ENCODE measurements at places on chromosomes 5 and 9.
A peak's percentile ranks its signal among the peaks of the same experiment; 100 is the strongest.

DNA sequence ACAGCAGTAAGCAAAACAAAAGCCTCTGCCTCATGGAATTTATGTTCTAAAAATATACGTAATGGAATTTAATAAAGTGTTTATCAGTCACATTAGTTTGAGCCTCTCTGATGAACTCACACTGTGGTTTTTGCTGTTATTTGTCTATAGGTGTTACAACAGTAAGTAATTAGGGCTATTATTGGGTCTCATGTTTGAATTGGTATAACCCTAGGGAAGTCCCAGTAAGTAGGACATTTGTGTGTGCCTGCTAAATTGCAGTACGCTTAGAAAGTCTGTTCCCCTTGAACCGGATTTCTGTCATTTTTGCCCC, 197.6 kb downstream of the NR3C1 start:
- no peak for DNase-seq

DNA sequence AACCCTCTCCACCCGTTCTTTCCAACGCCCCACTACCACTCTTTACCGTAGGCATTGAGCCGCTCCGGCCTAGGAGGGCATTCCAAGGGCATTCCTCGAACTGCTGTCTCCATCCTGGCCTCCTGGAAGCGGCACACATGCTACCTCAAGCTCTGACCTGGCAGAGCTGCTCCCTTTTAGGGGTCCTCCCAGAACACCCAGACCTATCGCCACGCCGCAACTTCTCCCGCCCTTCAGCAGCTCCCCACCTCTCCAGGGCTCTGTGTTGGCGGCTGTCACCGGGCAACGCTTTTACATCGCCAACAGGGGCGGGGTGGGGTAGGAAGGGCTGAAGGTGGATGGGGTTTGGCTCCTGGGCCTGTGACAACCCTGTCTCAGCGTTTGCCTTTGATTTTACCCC, 4.6 kb upstream of the MYORG start:
- no peak for DNase-seq

DNA sequence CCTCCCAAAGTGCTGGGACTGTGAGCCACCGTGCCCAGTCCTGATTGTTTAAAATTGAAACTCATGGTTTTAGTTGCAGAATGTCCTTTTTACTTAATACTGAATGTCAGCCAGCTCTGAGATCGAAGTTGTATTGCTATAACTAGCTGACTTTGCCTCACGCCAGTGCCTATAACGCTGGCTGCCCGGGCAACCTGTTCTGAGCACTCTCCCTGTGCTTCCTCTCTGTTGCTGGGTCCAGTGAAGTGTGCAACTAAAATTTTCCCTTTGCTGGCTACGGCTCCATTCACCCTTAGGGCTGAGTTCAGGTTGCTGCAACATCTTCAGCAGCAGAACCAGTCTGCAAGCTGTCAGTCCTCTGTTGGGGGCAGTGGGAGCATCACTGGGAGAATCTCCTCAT, 65.9 kb downstream of the GLDC start:
- no peak for DNase-seq

- DNase-seq, result peak; percentile 34
These were observed 8.5 kb upstream of the MGAT1 start for GRCh38 chr5:180810959-180811622.
